ENCODE measurements at places on chromosomes 16 and 17. TPM values are rescaled to one million over a fixed set of nuclear protein-coding genes. Genes with fewer than 3 reads are reported as not detected.

Gene HOXB4
- 0.16 TPM for polyA plus RNA-seq

Gene OR1A1
- polyA plus RNA-seq = not detected

Gene PRRT2
- not detected for polyA plus RNA-seq

Gene ANKRD40CL
- not detected for polyA plus RNA-seq

Gene CTRL
- 1.00 TPM for polyA plus RNA-seq

Gene RNF112
- not detected for polyA plus RNA-seq

Gene GAST
- polyA plus RNA-seq = not detected

Data from CD4-positive, CD25-positive, alpha-beta regulatory T cell (primary cell).